Stimulated activated CD4-positive, alpha-beta T cell treated with anti-CD3 and anti-CD28 coated beads, Interleukin-12 subunit alpha, Interleukin-12 subunit beta, amount 100 ng/mL, for 4 hours (primary cell): ENCODE measurements at places on chromosomes 3 and 15.
A peak's percentile ranks its signal among the peaks of the same experiment; 100 is the strongest.

DNA sequence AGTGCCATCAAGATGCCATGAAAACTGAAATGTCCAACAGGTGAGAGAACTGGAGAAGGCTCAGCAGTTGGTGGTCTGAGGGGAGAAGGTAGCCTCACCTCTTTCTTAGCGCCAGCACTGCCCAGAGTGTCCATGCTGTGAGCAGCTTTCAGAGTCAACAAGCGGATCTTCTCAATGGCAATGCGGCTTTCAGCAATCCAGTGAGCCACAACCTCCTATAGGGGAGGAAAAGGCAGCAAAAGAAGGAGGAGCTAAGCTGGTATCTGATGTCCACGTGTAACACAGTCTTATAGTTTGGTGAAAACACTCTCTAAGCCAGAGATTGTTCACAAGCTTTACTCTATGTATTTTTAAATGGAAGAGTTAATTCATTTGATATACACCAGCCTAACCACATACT, 36.1 kb upstream of the ACKR4 start:
- DNase-seq = no peak

- no peak for DNase-seq
Measured at GRCh38 chr3:159583662-159584061, 405.0 kb upstream of the IL12A start.

GRCh38 chr3:127702151-127702578, 29.4 kb downstream of the ABTB1 start:
- no peak for DNase-seq

DNA sequence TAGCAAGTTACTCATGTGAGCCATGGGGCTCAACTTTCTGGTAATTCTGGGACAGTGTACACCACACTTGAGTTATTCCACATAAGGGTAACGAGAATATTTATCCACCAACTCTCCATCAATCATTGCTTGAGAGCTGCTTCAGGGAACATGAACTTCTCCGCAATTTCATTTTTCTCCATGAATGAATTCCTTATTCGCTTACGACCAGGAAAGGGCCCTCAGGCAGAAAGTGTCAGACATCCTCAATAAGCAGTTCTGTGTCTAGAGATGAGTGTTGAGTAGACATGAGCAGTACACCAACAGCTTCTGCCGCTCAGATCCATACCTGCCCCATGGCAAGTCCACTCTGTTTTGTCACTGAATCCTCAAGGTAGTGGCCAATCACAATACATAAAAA, 24.8 kb upstream of the IQCF2 start:
- no peak for DNase-seq

DNA sequence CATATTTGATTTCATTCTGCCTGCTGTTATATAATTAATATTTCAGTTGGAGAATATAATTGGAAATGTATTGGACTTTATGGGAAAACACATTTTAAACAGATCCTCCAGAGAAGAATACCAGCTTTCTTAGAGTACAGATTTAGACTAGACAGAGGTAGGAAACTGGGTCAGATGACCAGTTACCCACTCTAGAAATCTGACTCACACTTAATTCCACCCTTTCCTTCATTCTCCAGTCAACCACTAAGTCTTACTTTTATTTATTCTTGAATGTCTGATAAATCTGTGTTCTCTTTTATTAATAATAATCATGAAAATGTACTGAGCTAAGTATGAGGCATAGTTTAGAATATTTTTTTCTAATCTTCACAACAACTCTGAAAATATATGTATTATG, 110.7 kb downstream of the LRRC49 start:
- DNase-seq = no peak

- no peak for DNase-seq
Measured at GRCh38 chr3:129228891-129229585, 20.4 kb upstream of the COPG1 start.

- DNase-seq = no peak
Measured at GRCh38 chr3:130621824-130622223, 104.8 kb downstream of the COL6A6 start.

GRCh38 chr15:58498821-58499580, 67.2 kb downstream of the LIPC start:
- DNase-seq = no peak

GRCh38 chr3:30644615-30645014, 38.2 kb downstream of the TGFBR2 start:
- no peak for DNase-seq

- no peak for DNase-seq
Measured at GRCh38 chr3:54965746-54966145, 37.9 kb upstream of the LRTM1 start.

DNA sequence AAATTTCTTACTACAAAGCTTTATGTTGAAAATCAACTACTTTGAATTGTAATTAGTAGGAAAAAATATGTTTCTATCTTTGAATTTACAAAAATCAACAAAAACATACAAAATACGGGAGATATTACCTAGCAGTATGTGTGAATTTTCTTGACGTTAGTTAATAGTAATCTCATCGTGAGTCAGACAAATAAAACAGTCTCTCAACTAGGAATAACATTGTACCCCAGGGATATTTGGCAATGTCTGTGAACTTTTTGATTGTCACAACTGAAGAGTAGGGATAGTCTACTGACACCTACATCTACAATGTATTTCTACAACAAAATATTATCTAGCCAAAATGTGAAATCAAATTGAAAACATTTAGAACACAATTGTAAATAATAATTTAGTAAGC, 250.3 kb downstream of the POLQ start:
- no peak for DNase-seq

DNA sequence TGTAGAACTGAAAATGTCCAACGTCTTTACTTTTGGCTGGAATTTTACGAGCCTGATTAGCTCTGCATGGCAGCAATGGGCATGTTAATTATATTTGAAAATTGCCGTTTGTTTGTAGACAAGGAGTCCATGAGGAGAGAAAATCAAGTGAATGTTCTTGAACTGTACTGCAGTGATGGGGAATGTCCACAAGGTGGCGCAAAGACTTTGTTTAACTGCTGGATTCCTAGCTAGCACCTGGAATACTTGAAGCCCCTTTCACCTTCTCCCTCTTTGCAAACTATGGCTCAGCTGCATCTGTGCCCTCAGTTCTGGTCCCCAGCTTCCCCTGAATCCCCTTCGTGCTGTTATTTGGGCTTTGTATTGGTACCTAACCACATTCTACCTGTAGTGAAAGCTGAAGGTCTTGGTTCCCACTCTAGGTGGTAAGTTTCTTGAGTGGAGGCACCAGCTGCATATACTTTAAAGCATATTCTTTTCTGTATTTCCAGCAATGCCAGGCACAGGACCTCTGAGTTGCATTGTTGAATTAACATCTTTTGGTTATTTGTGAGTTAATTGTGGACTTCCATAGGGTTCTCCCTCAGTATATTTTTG, 25.3 kb downstream of the EXOG start:
- DNase-seq = peak; percentile 46

GRCh38 chr3:169694117-169694516, 30.6 kb upstream of the MECOM start:
- DNase-seq = no peak

- DNase-seq = no peak
Measured at GRCh38 chr15:94119298-94119811, 112.0 kb upstream of the MCTP2 start.

GRCh38 chr3:74500257-74500656, 114.2 kb downstream of the CNTN3 start:
- no peak for DNase-seq

- no peak for DNase-seq
Measured at GRCh38 chr3:14143271-14144225, 18.7 kb downstream of the TMEM43 start.

DNA sequence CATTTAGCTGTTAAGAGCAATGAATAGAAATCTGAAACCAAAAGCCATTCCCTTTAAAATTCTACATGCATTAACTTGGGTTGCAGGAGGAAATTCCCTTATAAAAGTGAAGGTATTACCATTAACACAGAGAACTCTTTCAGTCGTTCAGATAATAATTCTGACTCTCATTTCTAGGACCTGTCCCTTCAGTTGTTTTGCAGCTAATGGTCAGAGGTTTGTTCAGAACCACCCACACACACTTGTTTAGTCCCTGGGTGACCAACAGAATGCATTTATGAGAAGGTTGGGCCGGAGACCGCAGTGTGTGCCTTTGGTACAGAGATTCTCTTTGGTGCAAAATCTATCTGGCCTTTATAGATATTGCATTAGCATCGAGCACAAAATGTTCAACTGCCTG, 492.5 kb downstream of the NLGN1 start:
- no peak for DNase-seq

- DNase-seq = no peak
Measured at GRCh38 chr3:160665784-160666526, 11.0 kb upstream of the ARL14 start.

DNA sequence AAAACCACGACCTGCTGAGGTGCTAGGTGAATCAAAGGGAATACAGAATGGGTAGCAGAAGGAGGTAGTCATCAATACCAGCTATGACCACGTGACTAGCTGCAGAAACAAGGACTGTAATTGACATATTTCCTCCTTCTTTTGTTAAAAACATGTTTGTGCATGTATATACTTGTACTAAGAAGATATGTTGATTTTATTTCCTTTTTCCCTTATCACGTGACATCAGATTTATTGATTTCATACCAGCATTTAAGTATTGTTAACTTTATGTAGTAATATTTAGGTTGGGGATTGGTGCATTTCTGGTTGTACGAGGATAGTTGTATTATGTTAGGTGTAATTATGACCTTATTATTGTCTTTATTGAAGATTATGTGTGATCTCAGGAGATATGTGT, 36.2 kb downstream of the PEX5L start:
- no peak for DNase-seq

- no peak for DNase-seq
Measured at GRCh38 chr3:36380221-36381031, at the start of gene STAC. Gene STAC (plus strand): TSS chr3:36380504. CDS start chr3:36380644, 140 bp downstream.

GRCh38 chr3:39469945-39470344, 2.5 kb downstream of the MOBP start:
- DNase-seq = no peak

GRCh38 chr3:100260081-100260684, 609 bp upstream of the TBC1D23 start:
- no peak for DNase-seq

GRCh38 chr3:123126031-123126430, 59.2 kb downstream of the PDIA5 start:
- no peak for DNase-seq

- no peak for DNase-seq
Measured at GRCh38 chr3:111864821-111865656, 6.0 kb downstream of the PHLDB2 start.

DNA sequence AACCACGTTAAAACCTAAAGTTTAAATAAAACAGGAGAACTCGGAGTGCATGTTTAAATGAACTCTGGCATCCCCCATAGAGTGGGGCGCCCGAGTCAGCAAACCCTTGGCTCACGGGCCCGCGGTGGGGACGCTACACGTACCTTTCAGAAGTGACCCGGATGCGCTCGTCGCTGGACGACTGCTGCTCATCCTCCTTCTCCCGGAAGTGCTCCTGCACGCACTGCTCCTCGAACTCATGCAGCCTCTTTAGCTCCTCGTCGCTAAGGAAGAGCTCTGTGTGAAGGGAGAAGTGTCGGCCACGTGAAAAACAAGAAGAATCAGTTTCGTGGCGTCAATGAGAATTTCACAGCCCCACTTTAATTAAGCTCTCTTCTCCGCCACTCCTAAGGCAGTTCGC, 34.6 kb upstream of the MTMR10 start:
- DNase-seq = no peak

DNA sequence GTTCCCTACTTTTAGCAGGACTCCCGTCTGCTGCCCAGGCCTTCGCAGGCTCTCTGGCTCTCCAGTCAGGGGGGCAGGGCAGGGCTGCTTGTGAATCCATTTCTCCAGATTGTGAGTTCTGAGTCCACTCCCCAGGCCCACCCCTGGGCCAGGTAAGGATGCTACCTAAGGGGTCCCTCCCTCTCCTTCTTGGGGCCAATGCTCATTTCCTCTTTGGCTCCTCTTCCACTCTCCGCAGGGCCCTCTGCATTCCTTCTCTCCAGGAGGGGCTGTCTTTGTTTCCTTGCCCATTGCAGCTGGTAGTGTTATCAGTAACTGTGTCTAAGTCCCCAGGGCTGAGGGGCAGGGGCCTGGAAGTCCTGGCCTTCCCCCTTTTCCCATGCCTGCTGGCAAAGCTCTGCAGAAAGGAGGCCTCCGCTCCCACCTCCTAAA, 13.0 kb upstream of the CACNA2D2 start:
- no peak for DNase-seq

DNA sequence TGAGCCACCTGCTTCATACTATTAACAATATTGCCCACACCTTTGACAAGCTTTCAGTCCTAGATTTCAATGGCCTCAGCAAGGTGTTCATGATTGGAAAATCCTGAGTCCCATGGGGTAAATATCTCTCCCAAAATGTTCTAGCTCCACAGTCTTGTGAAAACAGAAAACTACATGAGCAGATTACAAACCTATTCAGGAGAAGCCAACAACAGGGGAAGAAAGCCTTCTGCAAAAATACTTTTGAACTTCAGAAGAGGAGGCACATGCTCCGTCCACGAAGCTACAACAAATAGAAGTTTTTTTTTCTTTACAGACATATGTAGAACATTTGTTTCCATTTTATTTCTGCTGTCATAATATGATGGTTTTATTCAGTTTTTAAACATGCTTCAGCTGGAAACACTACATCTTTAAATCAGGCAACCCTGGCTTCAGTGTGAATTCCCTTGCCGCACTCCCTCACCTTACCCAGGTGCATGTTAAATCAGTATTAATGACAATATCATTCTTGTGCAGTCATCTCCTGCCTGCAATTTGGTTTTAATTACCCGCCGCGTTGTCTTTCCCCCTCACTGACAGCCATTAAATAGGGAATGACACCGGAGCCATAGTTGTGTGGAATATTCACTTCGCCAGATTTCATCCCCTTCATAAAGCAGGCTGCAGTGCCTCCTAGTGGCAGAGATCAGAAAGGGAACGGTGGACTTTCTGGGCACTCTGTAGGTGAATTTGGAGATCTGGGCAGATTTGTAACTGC, 725.5 kb upstream of the ARRDC4 start:
- DNase-seq = peak; percentile 13

GRCh38 chr3:144028798-144029411, 57.3 kb downstream of the DIPK2A start:
- DNase-seq = no peak

DNA sequence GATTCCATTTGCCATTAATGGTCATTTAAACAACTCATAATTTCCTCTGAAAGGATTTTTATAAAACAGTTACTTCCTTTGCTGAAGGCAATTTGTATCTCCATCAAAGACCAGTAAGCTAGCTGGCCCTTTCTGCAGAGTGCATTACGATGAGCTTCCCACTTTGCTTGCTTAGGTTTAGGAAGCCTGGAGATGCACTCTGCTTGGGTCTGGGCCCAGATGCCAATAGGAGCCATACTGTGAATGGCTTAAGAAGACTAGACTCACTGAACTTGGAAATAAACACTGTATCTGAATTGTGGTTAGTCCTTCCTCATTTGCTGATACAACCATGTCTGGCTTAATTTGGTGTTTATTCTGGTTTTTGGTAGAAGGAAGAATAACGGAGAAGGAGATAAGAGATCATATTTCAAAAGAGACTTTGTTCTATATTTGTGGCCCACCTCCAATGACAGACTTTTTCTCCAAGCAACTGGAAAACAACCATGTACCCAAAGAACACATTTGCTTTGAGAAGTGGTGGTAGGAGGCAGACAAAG, 38.1 kb downstream of the OXNAD1 start:
- DNase-seq = no peak

- DNase-seq = no peak
Measured at GRCh38 chr3:72515941-72516340, 332.3 kb downstream of the SHQ1 start.

- no peak for DNase-seq
Measured at GRCh38 chr3:10247679-10248183, 528 bp upstream of the TATDN2 start.
